ENCODE measurements at places on chromosomes 4 and X.
A peak's percentile ranks its signal among the peaks of the same experiment; 100 is the strongest.

- no peak for DNase-seq
Measured at GRCh38 chrX:16347968-16348670, 180.8 kb downstream of the MAGEB17 start.

DNA sequence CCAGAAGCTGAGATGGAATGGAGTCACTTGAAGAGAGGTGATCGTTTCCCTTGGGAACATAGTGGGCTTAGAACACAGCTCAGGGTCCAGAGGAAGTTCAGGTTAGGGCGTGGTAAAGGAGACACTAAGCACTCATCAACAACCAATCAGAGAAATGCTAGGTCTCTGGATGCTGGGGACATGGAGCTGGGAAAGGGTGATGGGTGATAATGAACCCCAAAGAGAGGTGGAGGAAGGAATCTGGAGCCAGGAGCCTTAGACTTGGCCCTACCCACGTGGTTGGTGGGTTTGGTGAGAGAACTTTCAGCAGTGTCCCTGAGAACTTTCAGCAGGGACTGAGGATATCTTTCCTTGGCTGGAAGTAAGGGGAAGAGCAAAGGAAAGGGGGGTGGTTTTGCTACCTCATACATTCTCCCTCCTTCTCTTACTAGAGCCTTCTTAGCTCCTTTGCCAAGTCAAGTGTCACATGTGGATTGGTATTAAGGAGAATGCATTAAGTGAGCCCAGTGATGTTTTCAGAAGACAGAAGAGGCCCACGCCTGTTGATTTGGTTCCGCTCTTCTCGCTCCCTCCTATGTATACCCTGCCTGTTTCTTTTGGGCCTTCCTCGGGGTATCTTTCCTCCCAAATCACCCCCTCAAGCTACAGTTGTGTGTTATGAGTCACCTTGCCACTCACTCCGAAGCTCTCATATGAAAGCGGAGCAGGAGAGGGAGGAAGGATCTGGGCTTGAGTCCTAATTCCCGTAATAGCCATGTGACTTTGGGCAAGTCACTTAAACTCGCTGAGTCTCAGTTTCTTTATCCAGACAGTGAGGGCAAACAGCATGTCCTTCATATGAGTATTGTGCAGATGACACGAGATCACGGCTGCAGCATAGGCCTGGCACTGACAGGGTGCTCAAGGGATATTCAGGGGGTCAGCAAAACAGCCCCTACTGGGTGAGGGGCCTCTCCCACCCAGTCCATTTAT lies 63.1 kb downstream of the TSC22D3 start:
- no peak for DNase-seq

DNA sequence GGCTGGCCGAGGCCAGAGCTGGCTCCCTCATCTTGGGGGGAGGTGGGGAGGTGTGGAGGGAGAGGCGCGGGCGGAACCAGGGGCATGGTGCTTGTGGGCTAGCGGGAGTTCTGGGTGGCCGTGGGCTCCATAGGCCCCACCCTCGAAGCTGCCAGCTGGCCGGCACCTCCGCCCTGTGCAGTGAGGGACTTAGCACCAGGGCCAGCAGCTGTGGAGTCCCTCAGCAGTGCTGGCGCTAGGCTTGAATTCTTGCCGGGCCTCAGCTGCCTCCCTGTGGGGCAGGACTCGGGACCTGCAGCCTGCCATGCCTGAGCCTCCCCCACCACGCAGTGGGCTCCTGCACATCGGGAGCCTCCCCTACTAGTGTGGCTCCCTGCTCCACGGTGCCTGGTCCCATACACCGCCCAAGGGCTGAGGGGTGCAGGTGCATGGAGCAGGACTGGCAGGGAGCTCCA lies 603.3 kb downstream of the PCDH18 start:
- no peak for DNase-seq

- no peak for DNase-seq
Measured at GRCh38 chrX:79511799-79512198, 144.7 kb upstream of the ITM2A start.

- DNase-seq = peak; percentile 23
Measured at GRCh38 chr4:13830449-13830848, 202.9 kb upstream of the BOD1L1 start.

GRCh38 chr4:154872198-154872597 lies 91.1 kb downstream of the RBM46 start:
- DNase-seq = no peak

DNA sequence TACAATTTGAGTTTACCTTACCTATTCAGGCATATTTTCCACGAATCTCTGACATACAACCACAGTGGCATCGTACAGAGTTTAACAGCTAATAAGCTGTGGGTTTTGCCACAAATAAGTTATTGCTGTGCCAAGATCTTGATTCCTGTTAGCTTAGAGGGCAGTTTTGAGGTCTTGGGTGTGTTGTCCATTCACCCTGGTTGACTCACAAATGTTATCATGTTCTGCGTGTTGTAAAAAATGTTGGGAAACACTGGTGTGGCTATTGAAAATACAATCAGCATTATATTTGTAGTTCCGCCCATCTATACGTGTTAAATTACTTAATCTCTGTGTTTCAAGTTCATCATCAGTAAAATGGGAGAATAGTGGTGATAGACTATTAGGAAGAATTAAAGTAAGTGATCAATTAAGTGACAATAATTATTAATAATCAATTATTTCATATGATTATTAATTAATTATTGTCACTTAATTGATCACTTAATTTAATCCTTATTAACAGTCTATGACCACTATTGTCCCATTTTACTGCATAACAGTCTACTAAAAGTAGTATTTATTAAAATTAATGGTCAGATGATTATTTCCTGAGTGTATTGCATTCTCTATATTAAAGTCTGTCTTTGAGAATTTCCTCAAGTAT lies 96.3 kb downstream of the TMA16 start:
- DNase-seq = no peak

GRCh38 chr4:52554612-52555355 lies 104.3 kb downstream of the USP46 start:
- no peak for DNase-seq

- DNase-seq = peak; percentile 31
Measured at GRCh38 chr4:123777373-123777772, 380.8 kb downstream of the SPRY1 start.

DNA sequence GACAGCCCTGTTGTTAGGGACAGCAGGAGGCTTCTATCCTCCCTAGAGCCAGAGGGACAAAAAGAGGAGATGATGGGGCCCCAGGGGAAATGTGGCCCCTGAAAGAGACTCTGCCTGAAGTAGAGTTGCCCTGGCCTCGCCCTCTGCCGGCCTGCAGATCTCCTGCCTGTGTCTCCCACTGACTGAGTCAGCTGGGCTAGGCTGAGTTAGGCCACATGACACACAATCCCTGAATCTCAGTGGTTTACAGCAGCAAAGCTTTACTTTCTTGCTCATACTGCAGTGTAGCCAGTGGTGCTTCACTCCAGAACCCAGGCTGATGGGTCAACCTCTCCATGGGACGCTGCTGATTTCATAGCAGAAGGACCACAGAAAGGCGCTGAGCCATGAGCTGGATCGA lies 23.5 kb downstream of the DRD5 start:
- DNase-seq = no peak

DNA sequence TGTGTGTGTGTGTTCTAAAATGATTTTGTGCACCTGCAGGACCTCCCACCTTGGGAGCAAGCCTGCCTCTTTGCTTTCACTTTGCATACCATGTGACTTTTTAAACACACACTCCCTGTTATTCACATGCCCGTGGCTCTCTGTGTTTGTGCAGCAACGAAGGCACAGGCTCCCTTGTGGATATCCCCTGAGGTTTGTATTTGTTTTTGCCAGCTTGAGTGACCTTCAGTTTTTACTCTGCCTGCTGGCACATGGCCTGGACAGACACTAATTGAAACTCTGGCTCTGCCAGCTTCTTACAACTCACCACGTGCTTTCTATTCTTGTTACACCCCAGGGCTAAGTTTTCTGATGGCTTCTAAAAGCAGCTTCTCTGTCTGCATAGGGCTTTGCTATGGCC lies 885.8 kb downstream of the SH3BGRL start:
- DNase-seq = peak; percentile 23

DNA sequence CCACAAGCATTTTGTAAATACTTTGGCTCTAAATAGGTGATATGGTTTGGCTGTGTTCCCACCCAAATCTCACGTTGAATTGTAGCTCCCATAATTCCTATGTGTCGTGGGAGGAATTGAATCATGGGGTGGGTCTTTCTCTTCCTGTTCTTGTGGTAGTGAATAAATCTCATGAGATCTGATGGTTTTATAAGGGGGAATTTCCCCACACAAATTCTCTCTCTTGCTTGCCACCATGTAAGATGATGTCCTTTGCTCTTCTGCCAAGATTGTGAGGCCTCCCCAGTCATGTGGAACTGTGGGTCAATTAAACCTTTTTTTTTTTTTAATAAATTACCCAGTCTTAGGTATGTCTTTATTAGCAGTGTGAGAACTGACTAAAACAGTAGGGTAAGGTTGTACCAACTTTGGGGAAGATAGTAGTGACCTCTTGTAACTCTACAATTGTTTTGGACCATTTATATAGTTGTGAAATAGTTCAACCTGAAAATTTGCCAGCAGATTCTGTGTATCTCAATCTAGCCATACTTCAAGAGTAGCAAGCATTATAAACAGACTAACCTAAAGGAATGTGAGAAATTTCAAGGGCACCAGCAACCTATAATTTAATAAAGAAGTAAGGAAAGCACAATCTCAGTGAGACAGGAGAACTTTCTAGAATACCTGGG lies 727.8 kb downstream of the GRID2 start:
- no peak for DNase-seq

DNA sequence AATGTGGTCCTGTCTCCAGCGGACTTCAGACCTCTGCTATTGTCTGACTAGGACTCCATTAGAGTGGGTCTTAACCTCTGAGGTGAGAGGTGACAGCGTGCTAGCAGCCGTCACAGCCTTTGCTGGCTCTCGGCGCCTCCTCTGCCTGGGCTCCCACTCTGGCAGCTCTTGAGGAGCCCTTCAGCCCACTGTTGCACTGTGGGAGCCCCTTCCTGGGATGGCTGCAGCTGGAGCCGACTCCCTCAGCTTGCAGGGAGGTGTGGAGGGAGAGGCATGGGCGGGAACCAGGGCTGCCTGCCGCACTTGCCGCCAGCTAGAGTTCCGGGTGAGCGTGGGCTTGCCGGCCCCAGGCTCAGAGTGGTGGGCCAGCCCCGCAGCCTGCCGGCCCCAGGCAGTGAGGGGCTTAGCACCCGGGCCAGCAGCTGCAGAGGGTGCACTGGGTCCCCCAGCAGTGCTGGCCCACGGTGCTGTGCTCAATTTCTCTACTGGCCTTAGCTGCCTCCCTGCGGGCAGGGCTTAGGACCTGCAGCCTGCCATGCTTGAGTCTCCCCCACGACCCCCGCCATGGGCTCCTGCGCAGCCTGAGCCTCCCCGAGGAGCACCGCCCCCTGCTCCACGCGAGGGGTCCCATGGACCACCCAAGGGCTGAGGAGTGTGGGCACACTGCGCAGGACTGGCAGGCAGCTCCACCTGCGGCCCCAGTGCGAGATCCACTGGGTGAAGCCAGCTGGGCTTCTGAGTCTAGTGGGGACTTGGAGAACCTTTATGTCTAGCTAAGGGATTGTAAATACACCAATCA lies 163.4 kb upstream of the ITM2A start:
- DNase-seq = no peak

DNA sequence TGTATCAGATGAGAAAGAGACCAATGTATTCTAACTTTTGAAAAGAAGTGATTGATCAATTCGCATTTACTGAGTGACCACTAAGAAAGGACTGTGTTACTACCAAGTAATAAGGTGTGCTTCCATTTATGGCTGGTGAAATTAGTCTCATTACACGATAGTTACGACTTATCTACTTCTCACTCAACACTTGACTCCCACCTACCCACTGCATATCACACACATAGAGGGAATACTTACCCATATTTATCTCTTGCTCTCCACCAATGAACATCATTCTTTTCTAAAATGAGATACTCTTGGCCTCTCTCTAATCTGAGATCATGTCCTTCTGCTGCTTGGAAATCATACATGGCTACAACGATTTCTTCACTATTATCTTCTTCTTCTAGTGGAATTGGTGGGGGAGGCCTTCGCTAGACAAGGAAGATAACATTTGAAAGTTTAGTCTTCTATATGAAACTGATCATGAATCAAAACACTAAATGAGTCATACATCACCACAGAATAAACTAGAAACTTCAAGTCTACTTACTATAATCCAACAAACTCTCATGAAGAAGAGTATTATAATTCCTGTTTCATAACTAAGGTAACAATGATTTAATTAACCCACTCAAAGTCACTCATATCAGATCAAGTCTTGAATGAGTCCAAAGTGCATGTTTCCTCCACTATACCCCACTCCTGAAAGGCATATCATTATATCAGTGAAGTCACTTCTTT lies 33.7 kb upstream of the TXK start:
- no peak for DNase-seq

- DNase-seq = no peak
Measured at GRCh38 chr4:132063829-132064228, 1085.3 kb upstream of the PCDH10 start.

GRCh38 chr4:80014531-80014930 lies 58.5 kb downstream of the ANTXR2 start:
- DNase-seq = no peak

DNA sequence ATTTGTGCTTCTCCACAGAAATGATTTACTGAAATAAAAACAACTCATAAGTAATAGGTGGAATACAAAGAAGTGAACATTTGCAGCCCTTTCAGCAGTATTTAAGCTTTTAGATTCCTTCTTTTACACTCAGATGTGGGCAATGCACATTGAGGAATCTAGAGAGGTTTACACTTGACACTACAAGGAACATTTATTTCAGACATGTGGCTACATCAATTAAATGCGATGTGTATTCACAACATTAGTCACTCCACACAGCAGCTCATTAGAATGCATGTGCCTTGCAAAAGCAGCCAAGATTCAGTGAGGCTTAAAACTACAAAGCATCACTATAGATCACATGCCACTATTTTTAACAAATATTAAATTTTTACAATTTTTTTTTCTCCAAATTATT lies 480.7 kb downstream of the INPP4B start:
- DNase-seq = no peak

DNA sequence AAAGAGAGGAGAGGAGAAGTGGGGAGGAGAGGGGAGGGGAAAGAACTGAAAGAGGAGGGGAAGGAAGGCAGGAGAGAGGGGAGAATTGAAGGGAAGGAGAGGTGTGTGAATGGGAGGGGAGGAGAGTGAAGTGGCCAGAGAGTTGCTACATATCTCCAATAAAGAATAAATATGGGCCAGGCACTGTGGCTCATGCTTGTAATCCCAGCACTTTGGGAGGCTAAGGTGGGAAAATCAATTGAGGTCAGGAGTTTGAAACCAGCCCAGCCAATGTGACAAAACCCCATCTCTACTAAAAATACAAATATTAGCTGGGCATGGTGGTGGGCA lies 482.4 kb downstream of the NAF1 start:
- DNase-seq = no peak

- no peak for DNase-seq
Measured at GRCh38 chr4:74446896-74447295, 2.0 kb downstream of the AREG start.

DNA sequence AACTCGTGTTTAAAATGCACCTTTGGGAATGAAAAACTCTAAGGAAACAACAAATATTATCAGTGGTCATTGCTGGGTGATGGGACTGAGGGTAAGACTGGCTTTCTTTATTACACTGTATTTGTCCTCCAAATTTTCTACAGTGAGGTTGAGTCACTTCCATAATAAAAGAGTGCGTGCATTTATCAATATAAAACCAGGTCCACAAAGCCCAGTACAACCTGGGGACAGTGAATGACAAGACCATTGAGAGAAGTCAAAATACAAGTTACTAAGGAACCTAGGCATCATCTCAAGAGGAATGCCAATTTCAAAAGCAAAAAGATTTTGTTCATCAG lies 76.4 kb downstream of the MAGED4 start:
- DNase-seq = no peak

- peak; percentile 82 for DNase-seq
Measured at GRCh38 chr4:2484993-2485392, 16.1 kb downstream of the RNF4 start.

Data from left cardiac atrium (tissue), 4 donors.